ENCODE measurements at places on chromosomes 16 and 17.

DNA sequence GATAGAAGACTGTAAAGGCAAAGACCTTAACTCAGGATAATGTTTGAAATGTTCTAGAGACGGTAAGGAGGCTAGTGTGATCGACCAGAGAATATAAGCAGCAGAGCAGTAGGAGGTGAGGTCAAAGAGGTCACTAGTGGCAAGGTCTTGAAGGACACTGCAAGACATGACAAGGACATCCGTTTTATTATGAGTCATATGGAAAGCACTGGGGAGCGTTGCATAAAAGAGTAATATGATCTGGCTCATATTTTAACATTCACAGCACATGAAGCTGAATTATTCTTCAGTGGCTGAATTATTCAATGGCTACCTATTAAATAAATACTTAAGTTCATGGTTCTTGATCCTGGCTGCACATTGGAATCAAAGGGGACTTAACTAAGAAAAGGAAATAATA, 123.7 kb downstream of the SOX9 start:
- no peak for DNase-seq

DNA sequence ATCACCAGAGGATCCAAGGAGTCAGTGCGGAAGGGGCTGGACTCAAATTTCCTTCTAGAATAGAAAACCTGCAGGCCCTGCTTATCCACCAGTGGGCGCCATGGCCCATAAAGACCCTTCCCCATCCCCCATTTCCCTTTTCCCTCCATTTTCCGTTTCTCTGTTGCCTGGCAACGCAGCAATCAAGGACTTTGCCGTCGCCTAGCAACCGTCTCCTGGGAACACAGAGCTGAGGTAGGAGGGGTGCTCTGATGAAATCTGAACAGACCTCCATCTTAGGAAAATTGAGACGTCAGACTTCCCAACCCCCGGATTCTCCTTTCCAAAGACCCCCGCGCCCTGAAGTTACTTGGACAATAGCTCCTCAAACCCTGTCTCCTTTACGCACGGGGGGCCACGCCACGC, 5.7 kb downstream of the DLG4 start:
- peak; percentile 74 for DNase-seq

DNA sequence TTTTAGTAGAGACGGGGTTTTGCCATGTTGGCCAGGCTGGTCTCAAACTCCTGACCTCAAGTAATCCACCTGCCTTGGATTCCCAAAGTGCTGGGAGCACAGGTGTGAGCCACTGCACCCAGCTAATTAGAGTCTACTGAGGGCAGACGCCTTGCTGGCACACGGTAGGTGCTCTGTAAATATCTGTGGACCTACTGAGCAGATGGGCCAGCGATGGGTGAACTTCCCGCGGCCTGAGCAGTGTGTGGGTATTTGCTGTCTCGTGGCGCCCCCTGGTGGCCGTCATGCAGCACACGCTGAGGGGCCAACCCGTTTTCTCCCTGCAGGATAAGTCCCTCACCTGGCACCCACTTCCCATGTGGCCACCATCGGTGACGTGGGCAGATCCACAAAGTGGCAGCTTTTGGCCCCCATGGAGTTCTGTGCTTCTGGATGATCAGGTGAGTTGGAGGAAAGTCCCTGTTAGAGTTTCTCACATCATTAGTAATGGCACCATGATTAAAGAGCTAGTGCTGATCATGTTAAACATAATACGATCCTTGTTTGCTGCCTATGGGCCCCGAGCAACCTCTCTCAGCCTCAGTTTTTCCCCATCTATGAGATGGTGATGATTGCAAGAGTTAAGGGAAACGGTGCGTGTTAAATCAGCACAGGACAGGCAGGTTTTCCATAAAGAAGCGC, 40.7 kb downstream of the ZDHHC7 start:
- DNase-seq, result peak; percentile 31

DNA sequence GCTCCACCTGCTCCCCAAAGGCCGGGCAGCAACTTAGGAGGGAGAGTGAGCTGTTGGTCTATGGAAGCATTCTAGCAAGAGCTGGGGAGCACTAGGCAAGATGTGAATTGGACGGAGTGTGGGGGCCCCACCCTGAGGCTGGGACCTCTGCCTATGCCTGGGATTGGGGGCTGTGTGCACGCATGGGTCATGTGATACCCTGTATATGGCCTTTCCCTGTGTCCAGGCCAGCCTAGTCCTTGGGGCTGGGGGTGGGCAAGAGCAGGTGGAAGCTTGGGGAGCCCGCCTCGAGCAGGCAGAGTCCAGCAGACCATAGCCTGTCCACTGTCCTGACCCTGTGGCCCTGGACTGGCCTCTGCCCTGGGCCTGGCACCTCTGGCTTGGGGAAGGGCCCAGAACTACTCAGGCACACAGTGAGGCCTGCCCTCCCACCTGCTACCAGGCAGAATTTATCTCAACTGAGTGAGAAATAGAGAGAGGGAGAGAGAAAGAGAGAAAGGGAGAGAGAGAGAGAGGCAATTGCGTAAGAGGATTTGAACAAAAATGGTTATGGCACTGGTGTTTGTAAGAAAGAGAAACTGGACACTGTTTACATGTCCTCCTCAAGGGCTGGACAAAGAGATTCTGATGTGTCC, 19.1 kb downstream of the PDP2 start:
- no peak for DNase-seq

DNA sequence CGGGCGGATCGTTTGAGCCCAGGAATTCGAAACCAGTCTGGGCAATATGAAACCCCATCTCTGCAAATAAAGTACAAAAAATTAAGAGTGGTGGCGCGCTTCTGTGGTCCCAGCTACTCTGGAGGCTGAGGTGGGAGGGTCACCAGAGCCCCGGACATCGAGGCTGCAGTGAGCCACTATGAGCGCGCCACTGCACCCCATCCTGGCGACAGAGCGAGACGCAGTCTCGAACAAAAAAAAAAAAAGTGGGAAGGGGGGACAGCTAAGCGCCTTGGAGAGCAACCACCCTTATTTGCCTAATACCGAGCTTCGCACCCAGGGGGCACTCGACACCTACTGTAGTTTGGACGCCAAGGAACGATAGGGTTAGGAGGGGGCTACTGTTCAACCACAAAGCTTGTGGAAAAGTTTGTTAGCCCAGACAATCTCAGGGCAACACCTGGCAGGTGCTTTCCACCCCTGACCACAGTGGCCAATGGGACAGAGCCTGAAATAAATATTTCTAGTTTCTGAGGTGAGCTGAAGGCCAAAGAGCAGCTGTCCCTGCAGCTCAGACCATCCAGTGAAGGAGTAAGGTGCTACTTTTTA, 847 bp upstream of the PSMC3IP start:
- DNase-seq, result peak; percentile 66

GRCh38 chr16:77387815-77388209, 47.0 kb downstream of the ADAMTS18 start:
- DNase-seq, result peak; percentile 71

DNA sequence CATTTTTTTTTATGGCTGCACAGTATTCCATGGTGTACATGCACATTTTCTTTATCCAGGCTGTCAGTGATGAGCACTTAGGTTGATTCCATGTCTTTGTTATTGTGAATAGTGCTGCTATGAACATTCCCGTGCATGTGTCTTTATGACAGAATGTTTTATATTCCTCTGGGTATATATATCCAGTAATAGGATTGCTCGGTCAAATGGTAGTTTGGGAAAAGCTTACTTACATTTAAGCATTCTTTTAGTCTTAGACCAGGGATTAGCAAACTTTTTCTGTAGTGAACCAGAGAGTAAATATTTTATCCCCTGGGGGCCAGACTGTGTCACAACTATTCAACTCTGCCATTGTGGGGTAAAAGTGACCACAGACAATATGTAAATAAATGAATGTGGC, 40.2 kb downstream of the MED13 start:
- DNase-seq, result no peak

DNA sequence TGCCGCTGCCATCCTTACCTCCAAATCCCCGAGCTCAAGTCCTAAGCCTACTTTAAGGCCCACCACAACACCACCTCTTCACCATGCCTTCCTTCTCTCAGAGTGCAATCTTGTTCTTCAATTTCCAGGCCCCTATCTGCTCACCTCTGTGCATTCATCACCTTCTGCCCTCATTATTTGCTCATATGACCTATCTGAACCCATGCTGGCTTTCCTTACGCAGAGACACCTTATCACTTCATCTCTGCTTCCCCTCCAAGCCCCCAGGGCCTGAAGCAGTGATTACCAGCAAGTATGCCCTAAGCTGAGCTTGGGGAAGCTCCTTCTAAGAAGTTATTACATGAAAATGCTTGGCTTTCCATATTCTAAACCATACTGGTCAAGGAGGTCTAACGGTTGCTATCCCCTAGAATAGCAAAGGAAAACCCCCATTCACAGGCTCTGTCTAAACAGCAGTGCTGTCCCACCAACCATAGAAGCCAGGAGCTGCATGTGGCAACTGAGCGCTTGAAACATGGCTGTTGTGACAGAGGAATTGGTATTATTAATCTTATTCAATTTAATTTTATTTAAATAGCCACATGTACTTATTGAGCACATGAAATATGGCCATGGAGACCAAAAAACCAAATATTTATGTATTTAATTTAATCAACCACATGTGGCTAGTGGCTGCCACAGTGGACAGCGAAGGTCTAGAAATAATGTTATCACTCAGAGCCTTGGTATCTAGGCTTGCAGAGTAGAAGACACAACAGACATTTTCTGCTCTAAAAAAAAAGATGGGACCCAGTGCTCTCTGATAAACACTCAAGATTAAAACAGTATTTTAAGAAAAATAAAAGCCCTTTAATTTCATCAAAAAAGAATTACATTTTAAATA, 13.9 kb downstream of the USP7 start:
- no peak for DNase-seq
